Stimulated activated CD4-positive, alpha-beta T cell treated with anti-CD3 and anti-CD28 coated beads, Interleukin-4, amount 100 ng/mL, for 48 hours (primary cell): ENCODE measurements at places on chromosomes 2 and 18.

DNA sequence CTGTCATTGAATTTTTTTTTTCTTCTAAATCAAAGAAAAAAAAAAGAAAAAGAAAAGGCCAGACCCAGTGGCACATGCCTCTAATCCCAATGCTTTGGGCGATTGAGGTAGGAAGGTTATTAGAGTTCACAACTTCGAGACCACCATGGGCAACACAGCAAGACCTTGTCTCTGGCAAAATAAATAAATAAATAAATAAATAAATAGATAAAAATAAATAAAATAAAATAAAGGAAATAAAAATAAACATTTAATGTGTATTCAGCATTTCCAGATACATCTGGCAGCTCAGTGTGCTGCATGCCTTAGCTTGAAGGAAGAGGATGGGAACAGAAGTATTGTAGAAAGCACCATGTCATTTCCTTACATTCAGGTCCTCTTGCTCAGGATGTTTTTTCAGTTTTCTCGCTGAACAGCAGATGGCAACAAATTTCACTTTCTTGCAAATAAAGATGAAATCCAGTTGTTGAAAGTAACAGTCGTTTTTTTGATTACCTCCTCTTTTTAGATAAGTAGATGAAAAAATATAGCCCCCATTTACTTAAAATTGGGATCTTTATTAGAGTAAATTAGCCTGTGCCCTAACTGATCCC is 25.7 kb upstream of the FAM178B start:
- DNase-seq = no peak

DNA sequence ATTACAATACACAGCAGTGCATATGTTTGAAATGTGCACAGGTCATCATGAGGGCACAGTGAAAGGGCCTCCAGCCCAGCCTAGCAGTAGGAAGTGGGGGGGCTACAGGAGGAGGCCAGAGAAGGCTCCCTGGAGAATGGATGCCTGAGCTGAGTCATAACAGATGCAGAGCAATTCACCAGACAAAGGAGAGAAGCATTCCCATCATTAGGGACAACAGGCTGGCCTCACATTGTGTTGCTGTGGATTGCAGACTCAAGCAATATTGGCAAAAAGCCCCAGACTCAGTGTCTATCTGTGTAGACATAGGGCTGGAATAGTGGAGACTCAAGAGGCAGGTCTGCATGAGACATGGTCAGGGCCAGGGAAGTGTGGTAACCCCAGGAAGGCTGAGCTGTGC is 329.9 kb downstream of the DLGAP1 start:
- no peak for DNase-seq

DNA sequence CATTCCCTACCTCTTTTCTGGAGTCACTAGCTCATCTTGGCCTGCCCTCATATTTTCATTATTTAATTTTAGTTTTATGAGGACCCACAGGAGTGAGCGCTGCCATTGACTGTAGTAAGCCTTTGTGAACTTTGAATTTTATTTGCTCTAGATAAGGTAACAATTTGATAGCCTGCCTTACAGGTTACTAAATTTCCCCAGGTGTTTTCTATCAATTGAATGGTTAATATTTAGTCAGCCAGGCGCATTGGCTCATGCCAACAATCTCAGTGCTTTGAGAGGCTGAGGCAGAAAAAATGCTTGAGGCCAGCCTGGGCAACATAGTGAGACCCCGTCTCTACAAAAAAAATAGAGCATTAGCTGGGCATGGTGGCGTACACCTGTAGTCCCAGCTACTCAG is 50.2 kb downstream of the DAW1 start:
- no peak for DNase-seq

DNA sequence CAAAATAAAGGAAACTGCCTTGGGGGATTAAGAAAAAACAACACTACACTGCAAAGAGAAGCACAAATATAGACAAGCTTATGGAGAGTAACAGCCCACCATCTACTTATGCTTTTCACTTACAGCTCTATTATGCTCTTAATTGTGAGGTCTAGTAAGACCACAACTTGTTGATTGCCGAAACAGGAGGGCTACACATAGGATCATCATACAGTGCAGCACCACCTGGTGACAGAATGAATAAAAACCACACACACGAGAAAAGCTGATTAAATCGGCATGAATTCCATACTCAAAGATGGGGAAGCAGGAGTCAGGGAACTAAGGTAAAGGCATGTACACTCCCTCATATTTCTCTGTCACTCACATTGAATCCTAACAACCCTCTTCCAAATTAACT is 259.2 kb downstream of the IKZF2 start:
- no peak for DNase-seq

GRCh38 chr2:100136310-100136709 is 6.1 kb downstream of the AFF3 start:
- no peak for DNase-seq

DNA sequence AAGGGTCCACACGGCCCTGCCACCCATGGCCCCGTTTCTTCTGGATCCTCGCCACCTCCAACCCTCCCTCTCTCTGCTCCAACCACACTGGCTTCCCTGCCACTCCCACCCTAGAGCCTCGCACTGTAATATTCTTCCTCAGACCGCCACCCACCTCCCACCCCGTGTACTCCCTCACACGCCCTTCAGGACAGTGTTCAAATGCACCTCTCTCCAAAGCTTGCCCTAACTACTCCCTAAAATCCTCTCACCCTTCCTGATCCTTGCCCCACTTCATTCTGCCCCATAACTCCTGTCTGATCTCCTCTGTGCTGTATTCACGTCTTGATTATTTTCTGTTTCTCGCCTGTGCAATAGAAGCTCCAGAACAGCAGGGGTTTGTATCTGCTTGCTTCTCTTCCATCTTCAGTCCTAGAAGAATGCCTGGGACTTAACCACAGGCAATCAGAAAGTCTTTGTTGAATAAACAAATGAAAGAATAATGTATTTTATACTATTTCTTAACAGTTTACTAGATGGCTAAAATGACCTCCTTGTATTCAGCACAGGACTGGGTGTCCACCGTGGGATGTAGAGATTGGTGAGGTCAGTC is 25.5 kb downstream of the EPB41L3 start:
- DNase-seq = no peak

DNA sequence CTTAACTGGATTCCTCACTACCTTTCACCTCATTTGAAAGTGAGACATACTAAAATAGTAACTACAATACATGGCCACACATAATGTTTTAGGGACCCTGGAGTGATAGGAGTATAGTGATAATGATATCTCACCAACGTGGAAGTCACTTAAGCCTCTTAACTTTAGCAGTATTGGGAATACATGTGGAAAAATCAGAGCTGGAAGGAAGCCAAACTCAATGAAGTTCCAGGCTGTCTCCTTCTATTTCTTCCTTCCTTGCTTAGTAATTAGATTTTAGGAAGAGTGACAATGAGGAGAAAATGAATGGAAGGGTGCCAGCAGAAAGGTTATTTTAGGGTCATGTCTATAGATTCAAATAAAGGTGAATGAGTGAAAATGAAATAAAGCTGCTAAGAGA is 387.3 kb downstream of the PLCL1 start:
- DNase-seq = no peak

GRCh38 chr2:109001201-109001600 is 12.2 kb upstream of the EDAR start:
- no peak for DNase-seq

DNA sequence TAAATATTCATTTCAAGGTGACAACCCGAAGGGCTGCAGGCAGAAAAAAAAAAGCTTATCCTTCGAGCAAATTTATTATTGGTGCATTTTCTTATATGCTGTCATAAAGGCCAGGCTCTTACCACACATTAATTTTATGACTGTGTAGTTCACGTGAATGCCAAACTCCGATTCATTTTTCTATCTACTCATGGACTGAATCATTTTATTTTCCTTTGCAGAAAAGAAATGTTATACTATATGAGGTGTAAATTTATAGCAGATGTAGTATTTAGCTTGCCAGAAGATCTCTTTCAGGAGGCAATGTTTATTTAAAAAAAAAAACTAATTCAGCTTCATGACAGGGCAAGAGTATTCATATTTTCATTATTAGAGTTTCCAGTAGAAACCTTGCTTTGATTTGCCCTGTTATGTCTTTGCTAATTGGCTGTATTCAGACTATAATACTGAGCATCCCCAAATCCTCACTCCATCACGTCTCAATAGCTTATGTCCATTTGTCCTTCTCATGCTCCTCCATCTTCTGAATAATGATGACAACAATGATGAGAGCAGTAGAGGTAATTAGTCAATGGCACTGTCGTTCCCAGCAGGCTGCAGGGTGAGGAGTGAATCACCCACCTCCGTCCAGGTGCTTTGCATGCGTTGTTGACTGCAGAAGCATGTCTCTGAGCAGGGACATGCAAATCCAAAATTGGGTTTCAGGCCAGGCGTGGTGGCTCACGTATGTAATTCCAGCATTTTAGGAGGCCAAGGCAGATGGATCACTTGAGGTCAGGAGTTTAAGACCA is 101.1 kb upstream of the RAB12 start:
- DNase-seq = no peak

GRCh38 chr2:236548179-236548921 is 21.3 kb upstream of the ACKR3 start:
- no peak for DNase-seq

DNA sequence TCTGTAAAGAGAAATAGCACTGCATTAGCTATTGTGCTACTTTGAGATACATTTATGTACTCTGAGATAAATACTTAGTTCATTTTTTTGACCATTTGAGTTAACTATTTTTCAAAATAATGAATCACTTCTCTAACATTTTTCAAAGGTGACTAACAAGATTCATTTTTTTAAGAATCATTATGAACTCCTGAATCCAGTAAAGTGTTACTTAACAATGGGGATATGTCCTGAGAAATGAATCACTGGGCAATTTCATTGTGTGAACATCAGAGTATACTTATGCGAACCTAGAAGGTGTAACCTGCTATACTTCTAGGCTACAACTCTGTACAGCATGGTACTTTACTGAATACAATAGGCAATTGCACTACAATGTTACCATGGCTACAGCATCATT is 355.8 kb downstream of the ARL6IP6 start:
- no peak for DNase-seq

GRCh38 chr2:18378020-18378653 is 182.3 kb downstream of the RDH14 start:
- no peak for DNase-seq

- DNase-seq = no peak
Measured at GRCh38 chr2:45448217-45448616, 162.8 kb downstream of the SRBD1 start.

GRCh38 chr18:10170375-10170774 is 256.6 kb downstream of the VAPA start:
- DNase-seq = no peak
